ENCODE measurements at places on chromosomes 12 and 14.

DNA sequence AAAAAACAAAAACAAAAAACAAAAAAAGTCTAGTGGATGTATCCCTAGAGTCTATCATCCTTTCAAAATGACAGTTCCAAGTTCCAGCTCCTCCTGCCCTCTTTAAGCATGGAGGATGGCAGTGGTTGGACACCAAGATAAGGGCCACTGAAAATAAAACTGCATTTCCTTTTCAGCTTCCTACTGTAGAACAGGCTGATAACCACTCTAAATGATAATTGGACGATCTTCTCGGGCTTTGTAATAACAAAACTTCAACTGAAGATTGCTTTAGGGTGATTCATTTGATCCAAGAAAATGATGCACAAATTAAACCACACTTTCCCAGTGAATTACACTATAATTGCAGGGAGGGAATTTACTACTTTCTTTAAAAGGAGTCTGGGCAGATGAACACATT is 42.2 kb upstream of the CRACR2A start:
- DNase-seq = no peak

- DNase-seq = no peak
Observed at GRCh38 chr14:75433631-75434071, 5.8 kb downstream of the JDP2 start.

DNA sequence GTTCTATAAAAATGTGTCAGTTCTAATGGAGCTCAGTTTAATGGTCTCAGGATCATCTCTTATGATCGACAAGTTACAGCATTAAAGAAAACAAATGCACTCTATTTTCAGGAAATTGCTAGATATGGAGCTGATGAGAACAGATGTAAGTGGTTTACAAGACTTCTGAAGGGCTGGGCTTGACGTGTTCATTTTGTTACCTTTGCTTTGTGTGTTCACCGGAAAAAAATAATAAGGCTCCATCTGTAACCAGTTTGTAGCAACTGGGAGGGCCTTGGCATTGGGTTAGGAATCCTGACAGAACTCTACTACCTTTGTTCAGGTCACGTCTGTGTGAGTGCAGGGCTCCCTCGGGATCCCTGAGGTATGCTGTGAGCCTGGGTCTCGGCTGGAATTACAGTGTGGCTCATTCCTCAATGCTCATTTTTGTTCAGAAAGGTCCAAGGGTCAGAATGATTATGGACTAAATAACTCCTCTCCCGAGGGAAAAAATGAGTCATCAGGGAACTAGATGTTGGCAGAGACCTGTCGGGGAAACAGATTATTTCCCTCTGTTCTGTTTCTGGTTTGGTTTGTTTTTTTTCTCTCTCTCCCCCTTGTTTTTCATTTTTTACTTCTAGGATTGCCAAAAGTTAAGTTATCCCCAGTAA is 158.0 kb downstream of the SLC5A8 start:
- no peak for DNase-seq

DNA sequence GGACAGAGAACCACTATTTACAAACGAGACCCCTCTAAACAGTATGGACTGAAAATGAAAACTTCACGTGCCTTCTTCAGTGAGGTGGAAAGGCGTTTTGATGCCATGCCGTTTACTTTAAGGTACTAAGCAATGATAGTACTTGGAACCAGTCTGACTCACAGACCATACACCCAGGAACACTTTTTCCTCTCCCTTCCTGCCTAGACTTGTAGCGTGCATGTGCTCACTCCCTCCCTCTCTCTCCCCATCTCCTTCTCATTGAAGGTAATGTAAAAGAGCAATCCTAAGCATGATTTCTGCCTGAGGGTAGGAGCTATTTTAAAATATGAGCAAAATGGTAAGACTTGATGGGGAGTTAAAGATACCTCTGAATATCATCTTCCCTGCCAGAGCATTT is 5.9 kb upstream of the RPL41 start:
- DNase-seq = no peak

DNA sequence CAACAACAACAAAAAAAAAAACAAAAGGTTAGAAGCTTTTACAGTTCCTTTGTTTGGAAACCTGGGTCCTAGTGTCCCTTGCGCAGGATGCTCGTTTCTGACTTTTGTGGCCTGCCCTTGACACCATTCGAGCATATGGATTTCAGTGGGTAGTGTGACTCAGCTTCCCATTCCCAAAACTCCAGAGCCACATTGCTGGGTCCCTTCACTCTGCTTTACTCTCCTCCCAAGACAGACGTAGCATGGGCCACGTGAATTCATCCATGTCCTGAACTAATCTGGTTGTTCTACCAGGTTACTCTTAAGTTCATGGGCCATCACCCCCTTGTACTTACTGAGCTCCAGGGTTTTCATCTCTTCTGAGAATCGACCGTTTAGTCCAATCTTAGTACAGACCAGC is 68.0 kb upstream of the MAX start:
- no peak for DNase-seq

Measured in activated naive CD4-positive, alpha-beta T cell (primary cell).